COR-L47 (cell line): ENCODE measurements at places on chromosomes 13 and 19.

DNA sequence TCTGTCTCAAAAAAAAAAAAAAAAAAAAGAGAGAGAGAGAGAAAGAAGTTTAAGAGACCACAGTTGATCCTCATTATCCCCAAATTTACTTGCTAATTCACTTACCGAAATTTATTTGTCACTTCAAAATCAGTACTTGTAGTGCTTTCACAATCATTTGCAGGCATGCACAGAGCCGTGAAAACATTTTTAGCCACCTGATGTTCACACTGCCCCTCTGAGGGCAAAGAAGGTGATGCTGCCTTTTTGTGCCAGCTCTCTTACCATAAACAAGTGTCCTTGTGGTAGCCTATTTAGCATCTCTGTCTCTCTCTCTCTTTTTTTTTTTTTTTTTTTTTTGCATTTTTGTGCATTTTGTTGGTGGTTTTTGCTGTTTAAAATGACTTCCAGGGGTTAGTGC is 24.1 kb upstream of the CASP14 start:
- DNase-seq, result no peak

DNA sequence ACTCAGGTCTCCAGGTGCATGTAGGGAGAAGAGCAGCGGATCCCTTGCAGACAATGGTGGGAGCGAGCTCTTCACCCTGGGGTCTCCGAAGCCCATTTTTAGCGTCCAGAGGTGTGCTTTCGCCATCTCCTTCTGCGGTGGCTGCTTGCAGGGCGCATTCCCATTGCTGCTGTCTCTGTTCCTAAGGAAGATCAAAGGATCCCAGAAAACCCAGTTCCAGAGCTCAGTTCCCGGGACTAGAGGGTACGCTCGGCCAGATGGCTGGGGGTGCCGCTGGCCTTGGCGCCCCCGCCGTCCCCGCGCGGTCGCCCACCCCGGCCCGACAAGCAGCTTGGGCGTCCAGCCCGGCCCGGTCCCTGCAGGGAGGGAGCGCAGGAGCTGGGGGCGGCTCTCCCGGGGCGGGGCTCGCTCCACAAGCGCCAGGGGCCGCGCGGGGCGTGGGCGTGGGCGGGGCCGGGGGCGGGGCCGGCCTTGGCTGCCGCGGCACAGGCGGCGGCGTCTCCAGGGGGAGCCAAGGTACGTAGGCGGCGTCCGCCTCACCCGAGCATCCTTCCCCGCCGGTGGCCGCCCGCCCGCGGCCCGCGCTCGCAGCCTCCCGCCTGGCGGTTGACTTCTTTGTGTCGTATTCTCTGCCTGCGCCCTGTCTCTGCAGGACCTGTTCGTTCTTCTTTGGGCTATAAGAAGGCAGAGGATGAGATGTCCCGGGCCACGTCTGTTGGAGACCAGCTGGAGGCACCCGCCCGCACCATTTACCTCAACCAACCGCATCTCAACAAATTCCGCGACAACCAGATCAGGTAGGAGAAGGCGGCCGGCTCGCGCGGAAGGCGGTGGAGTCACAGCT is 96.8 kb downstream of the ATP8A2 start:
- DNase-seq, result peak; percentile 86

DNA sequence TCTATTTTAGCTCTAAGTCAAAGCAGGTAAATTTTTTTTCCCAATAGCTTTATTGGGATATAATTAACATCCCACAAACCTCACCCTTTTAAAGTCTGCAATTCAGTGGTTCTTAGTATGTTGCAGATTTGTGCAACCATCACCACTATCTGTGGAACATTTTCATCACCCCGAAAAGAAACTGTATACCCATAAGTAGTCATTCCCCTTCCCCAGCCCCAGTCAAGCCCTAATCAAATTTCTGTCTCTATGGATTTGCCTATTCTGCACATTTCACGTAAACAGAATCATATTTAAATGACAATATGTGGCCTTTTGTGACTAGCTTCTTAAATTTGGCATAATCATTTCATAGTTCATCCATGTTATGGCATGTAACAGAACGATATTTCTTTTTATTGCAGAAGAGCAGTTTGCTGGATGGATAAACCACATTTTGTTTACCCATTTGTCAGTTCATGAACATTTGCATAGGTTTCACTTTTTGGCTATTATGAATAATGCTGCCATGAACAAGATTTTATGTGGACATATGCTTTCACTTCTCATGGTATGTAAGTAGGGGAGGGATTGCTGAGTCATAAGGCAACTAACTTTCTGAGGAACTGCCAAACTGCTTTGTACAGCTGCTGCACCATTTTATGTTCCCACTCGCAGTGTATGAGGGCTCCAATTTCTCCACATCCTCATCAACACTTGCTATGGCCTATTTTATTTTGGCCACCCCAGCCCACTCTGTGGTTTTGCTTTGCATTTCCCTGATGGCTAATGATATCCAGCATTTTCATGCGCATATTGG is 10.9 kb downstream of the SLC46A3 start:
- DNase-seq, result no peak

- DNase-seq, result peak; percentile 37
Observed at GRCh38 chr13:70568571-70568970, 460.3 kb upstream of the KLHL1 start.

- DNase-seq, result no peak
Observed at GRCh38 chr19:19279062-19279612, 6.0 kb upstream of the TM6SF2 start.

- DNase-seq, result no peak
Observed at GRCh38 chr19:16337809-16338469, 13.3 kb downstream of the KLF2 start.

- no peak for DNase-seq
Observed at GRCh38 chr13:22194106-22194805, 523.4 kb downstream of the FGF9 start.

- DNase-seq, result no peak
Observed at GRCh38 chr13:31904941-31905824, 126.4 kb upstream of the FRY start.

GRCh38 chr13:88118952-88119351 is 447.8 kb downstream of the SLITRK5 start:
- no peak for DNase-seq
